ENCODE measurements at places on chromosomes 5 and 9. TPM values are rescaled to one million over a fixed set of nuclear protein-coding genes. Genes with fewer than 3 reads are reported as not detected.

SOX30 gene
- polyA plus RNA-seq, result 0.16 TPM

C5orf52 gene
- not detected for polyA plus RNA-seq

DNA sequence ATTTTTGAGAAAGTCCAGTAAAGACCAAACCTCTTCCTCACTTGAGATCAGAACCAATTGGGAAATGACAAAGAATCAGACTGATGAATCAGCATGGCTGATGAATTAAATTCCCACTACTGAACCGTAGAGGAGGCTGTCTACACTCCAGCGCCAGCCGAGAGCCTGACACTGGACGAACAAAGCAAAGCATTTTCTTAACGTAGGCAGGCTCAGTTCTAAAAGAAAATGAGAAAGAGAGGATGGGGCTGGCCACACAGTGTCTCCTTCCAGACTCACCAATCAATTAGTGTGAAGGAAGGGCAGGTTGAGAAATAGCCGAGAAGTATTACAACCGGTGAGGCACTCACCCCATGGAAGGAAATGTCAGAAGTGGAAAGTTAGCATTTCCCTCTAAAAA lies 49.4 kb downstream of the ITGA1 start:
- no peak overlapping the region for H3K27ac ChIP-seq
- no peak for DNase-seq
- H3K4me1 ChIP-seq, result peaks cover 4% of the 10 kb centered on the region
- H3K27me3 ChIP-seq, result no peaks in the 10 kb centered on the region

DNA sequence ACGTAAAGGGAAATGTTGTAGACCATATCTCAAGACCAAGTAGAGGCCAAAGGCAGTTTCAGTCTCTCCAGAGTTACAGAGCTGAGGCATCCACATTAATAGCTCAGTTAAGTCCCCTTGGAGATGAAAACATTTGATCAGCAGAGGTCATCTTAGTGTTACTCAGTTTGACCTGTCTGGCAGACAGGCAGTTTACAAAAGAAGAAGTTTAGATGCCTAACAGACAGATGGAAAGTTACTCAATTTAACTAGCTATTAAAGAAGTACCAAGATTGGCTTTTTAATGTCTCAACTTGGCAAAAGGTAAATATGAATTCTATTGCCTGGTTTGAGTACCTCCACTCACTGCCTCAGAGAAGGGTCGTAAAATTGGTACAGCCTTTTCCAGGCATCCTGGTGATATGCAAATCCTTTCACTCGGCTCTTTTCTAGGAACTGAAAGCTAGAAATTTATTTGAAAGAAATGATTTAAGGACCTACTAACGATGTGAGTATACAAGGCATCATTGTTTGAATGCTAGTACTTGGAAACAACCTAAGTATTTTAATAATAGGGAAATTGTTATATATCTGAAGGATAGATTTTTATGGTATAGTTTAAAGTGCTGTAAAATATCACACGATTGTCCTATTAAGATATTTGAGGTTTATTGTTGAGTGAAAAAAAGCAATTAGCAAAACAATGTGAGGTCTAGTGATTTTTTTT lies 14.8 kb downstream of the ACO1 start:
- H3K36me3 ChIP-seq, result no peaks in the 10 kb centered on the region
- no peaks in the 10 kb centered on the region for H3K27me3 ChIP-seq
- H3K4me3 ChIP-seq, result no peak overlapping the region
- no peak overlapping the region for H3K27ac ChIP-seq

DNA sequence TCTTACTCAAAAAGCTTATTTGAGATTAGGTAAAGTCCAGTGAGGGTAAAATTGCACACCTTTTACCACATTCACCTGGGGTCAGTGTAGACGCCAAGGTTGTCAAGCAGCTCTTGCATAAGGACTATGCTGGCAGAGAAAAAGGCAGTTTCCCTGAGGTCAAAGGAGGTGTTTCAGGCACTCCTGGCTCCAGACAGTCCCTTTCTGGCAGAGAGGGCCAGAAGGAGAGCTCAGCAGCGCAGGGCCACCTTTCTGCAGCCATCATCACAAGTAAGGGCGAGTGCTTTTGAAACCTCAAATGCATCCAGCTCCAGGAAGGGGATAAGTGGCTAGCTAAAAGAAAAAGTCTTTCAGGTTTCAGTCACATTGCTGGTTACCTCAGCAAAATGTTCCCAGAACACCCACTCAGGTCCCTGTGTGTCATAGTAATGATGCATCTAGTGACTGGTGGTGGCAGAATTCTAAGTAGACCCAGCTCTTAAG lies 16.7 kb upstream of the IL13 start:
- no peak for DNase-seq
- H3K36me3 ChIP-seq, result peaks cover 41% of the 10 kb centered on the region
- no peaks in the 10 kb centered on the region for H3K27me3 ChIP-seq
- H3K4me1 ChIP-seq, result no peaks in the 10 kb centered on the region
- H3K4me3 ChIP-seq, result no peak overlapping the region

DNA sequence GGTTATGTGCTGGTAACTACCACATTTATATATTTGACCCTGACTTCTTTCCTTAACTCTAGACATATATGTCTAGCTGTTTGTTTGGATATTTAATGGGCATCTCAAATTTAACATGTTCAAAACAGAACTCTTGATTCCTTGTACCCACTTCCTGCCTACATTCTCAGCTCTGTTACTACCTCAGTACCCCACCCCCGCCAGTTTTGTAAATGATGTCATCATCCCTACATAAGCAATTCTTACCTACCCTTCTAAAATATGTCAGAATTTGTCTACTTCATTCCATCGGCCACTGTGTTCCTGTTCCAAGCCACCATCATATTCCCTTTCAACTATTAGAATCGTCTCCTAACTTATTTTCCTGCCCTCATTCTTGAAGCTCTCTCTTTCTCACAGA lies 4.8 kb downstream of the RAD50 start:
- DNase-seq, result no peak
- peaks cover 12% of the 10 kb centered on the region for H3K36me3 ChIP-seq
- no peak overlapping the region for H3K4me3 ChIP-seq
- H3K27ac ChIP-seq, result no peak overlapping the region
- no peaks in the 10 kb centered on the region for H3K27me3 ChIP-seq

GRCh38 chr5:146799231-146799630 lies 79.3 kb downstream of the PPP2R2B start:
- DNase-seq, result no peak
- no peak overlapping the region for H3K4me3 ChIP-seq
- H3K27ac ChIP-seq, result no peak overlapping the region
- no peaks in the 10 kb centered on the region for H3K36me3 ChIP-seq
- H3K27me3 ChIP-seq, result no peaks in the 10 kb centered on the region
